ENCODE measurements at places on chromosomes 5 and 9. TPM values are rescaled to one million over a fixed set of nuclear protein-coding genes. Genes with fewer than 3 reads are reported as not detected.

- H3K27me3 ChIP-seq, result no peaks in the 10 kb centered on the region
- no peak overlapping the region for H3K4me3 ChIP-seq
- H3K27ac ChIP-seq, result no peak overlapping the region
- DNase-seq, result no peak
- no peaks in the 10 kb centered on the region for H3K4me1 ChIP-seq
Observed at GRCh38 chr5:180358694-180359093, 5.6 kb upstream of the GFPT2 start.

DNA sequence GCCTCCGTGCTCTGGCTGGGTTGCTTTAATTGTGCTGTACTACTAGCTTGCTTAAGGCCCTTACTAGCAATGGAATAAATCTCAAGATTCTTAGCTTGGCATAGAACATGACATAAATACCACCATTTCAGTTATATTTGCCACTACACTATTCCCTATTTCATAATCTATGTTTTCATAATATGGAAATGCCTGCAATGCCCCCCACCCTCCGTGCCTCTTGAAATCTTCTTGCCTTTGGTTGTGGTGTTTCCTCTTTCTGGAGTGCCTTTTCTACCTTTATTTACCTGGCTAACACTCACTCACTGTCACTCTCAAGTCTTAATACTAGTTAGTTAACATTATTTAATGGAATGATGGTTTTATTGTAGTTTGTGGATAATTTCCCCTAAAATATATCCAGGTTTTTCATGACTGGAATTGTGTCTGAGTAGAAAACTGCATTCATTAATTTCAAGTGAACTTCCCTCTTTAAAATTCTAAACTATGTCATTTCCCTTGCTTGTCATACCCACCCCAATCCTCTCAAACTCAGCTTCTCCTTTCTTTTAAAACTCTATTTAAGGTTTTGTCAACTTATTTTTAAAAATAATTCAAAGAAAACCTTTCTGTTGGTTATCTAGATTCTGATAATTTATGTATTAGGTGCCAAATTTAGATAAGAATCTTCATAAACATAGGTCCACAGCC lies 521.7 kb upstream of the DAB2 start:
- no peaks in the 10 kb centered on the region for H3K36me3 ChIP-seq
- H3K27ac ChIP-seq, result no peak overlapping the region

CCL27 gene
- total RNA-seq, result not detected

SH3GLB2 gene
- total RNA-seq, result 139 TPM

GRCh38 chr5:166338801-166339200 lies 1952.6 kb upstream of the WWC1 start:
- H3K4me3 ChIP-seq, result no peak overlapping the region
- no peak overlapping the region for H3K27ac ChIP-seq
- DNase-seq, result no peak
- no peaks in the 10 kb centered on the region for H3K36me3 ChIP-seq

DNA sequence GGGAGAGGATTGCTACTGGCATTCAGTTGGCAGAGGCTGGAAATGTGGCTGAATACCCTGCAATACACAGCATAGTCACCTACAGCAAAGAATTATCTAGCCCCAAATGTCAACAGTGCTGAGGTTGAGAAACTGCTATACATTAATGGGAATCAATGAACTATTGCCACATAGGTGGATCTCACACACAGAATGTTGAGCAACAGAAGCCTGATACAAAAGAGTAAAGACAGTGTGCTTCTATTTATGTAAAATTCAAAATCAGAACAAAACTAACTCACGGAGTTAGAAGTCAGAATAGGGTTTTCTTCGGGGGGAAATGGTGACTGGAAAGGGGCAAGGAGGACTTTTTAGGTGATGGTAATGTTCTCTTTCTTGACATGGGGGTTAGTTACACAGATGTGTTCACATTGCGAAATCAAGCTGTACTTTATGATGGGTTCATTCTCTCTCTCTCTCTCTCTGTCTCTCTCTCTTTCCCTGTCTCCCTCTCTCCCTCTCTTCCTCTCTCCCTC lies 45.7 kb upstream of the PANK3 start:
- H3K4me3 ChIP-seq, result no peak overlapping the region
- H3K4me1 ChIP-seq, result no peaks in the 10 kb centered on the region
- H3K36me3 ChIP-seq, result no peaks in the 10 kb centered on the region
- no peaks in the 10 kb centered on the region for H3K27me3 ChIP-seq
- DNase-seq, result no peak
- H3K27ac ChIP-seq, result no peak overlapping the region

All from thyroid gland (tissue), 4 donors.